ENCODE measurements at places on chromosomes 12 and 14.

- no peak for DNase-seq
Observed at GRCh38 chr12:67592228-67593011, 56.1 kb upstream of the DYRK2 start.

- DNase-seq, result no peak
Observed at GRCh38 chr12:124941170-124941527, 26.7 kb upstream of the UBC start.

GRCh38 chr14:60179431-60179869 lies 14.3 kb upstream of the DHRS7 start:
- no peak for DNase-seq

GRCh38 chr14:104865081-104865630 lies at the start of gene CEP170B:
TSS of gene CEP170B (plus strand) at chr14:104865268. CDS start at chr14:104868451, 3,183 bp downstream.
- DNase-seq, result peak; percentile 57

GRCh38 chr14:30808576-30808975 lies 65.8 kb upstream of the COCH start:
- no peak for DNase-seq

DNA sequence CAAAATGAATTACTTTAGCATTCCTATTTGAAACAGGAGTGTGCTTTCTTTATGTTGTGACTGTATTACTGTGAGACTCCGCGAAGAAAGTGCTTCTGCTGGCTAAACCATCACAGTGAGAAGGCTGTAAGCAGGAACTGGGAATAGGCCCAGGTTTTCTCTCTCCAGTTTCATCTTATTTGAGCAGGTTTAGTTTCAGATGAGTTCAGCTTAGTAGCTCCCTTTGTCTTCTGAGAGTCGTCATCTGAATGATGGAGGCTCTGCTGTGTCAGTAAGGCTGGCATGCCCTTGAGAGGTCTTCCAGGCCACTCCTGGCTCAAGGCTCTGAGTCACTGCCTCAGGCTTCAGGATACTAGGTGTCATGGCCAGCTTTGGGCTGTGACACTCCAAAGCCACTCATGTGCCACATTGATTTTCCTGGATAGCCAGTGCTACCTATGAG lies 205.6 kb upstream of the RGS6 start:
- no peak for DNase-seq

- no peak for DNase-seq
Observed at GRCh38 chr12:131441060-131441396, 269.9 kb upstream of the SFSWAP start.

GRCh38 chr12:115035535-115036107 lies 351.6 kb upstream of the TBX3 start:
- DNase-seq, result no peak

DNA sequence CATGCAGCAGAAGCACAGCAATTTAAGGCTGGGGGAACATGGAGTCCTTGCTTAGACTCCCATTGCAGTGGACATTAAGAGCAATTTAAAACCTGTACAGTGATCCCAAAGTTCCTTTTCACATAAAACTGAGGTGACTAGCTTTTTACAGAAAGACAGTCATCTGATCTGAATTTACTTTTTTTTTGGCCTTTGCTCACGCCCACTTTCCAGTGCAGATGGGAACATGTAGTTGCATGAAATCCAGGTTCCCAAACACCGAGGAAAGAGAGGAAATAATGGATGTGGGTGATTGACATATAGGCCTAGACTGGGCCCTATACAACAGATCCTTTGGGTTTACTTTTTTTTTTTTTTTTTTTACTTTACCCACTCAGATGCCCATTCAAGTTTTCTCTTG lies 126.4 kb upstream of the PTPRB start:
- DNase-seq, result no peak
